Ovary (tissue), 10 donors: ENCODE measurements at places on chromosomes 7 and 10. TPM values are rescaled to one million over a fixed set of nuclear protein-coding genes. Genes with fewer than 3 reads are reported as not detected.

Gene DOCK1
- total RNA-seq: 68.3 TPM

Gene LDB1
- total RNA-seq: 74.3 TPM

GRCh38 chr7:103100348-103100747 lies 25.4 kb downstream of the ARMC10 start:
- no peak for DNase-seq
- no peaks in the 10 kb centered on the region for H3K27me3 ChIP-seq
- H3K4me3 ChIP-seq: no peak overlapping the region
- H3K27ac ChIP-seq: no peak overlapping the region
- no peaks in the 10 kb centered on the region for H3K36me3 ChIP-seq
- no peaks in the 10 kb centered on the region for H3K4me1 ChIP-seq

Gene SEMA3E
- 0.36 TPM for total RNA-seq

- H3K4me3 ChIP-seq: no peak overlapping the region
- peaks cover 4% of the 10 kb centered on the region for H3K27me3 ChIP-seq
- no peak overlapping the region for H3K27ac ChIP-seq
- H3K4me1 ChIP-seq: peaks cover 5% of the 10 kb centered on the region
Measured at GRCh38 chr7:129775695-129776361, 164.3 kb downstream of the NRF1 start.

DNA sequence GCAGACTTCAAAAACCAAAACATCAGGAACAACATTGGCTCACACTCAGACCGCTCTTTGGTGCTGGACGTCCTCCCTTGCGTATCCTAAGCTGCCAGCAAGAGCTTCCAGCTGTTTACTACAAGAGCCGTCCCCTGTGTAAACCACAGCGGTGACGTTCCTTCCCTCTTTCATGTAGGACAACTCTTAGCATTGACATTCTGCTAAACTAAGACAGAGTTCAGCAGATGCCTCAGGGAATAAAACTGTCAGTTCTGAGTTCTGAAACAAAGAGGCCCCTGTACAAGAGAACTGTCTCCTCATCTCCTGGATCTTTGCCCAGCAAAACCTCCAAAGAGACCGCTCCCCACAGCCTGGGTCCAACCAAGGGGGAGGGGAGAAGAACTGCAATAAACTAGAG lies 57.8 kb upstream of the OPALIN start:
- DNase-seq: peak; percentile 34
- H3K4me1 ChIP-seq: peaks cover 7% of the 10 kb centered on the region
- H3K36me3 ChIP-seq: no peaks in the 10 kb centered on the region
- no peak overlapping the region for H3K4me3 ChIP-seq
- H3K27me3 ChIP-seq: no peaks in the 10 kb centered on the region

Gene H2BK1
- total RNA-seq: not detected
